ENCODE measurements at places on chromosomes 6 and 20.

GRCh38 chr6:118875672-118876071 is 18.3 kb upstream of the ASF1A start:
- no peak for DNase-seq

DNA sequence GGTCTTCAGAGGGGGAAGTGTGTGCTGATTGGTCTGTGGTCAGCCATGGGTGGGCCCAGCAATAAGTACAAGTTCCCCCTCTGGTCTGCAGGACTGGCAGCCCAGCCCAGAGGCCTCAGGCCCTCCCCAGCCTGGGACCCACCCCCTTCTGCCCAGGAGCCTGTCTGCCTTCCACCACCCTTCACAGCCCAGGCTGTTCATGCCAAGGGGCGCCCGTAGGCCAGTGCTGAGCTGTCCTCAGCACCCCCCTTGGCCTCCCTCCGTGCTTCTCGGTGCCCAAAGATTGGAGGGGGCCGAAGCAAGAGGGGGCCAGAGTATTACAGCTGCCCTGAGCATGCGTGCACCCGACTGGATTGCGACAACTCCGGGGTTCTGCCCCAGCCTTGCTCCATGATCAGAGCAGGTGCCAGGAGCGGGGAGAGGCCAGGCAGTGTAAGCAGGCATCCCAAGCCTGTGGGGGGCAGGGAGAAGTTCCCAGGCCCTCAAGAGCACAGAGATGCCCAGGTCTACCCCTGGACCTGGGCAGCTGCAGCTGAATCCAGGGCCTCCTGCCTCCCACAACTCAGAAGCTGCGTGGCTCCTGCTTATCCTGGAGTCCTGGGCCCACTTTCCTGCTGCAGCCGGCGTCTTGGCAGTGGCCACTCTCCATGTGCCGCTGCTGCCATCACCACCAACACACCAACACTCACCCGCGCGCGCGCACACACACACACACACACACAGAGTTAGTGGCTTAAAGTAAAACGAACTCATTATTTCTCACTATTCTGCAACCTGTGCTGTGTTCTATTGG is 33.3 kb downstream of the CST9L start:
- DNase-seq = no peak

GRCh38 chr6:160382946-160383345 is 34.8 kb downstream of the SLC22A3 start:
- DNase-seq = no peak

DNA sequence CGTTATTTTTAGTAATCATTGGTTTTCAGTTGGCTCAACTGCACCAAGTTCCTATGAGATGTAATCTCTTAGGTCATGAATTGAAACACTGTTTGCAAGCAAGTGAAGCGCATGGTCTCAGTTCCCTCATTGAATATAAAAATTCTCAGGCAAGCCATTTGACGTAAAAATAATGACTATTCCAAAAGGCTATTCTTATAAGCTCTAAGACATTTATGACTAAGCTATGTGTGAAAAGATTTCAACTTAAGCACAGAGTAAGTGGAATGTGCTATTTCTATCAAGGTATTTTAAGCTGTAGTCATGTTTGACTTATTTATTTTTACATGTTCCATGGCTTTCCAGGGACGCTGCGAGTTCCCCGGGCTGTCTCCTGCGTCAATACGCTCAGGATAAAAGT is 248.5 kb downstream of the THBS2 start:
- no peak for DNase-seq

DNA sequence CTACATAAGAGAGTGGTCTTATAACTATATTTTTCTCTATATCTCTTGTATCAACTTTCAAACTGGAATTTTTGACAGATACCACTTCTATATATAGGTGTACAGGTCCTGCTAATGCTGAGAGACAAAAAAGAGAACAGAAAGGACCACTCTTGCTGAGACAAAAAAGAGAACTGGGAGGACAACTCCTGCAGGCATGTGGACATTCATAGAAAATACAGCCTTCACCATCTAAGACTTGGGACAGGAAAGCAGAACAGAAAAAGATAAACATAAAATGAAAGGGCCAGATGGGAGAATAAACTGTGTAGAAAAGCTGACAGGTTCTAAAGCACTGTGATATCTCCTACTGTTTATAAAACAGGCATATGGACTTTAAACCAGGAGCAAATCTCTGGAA is 541.0 kb upstream of the ADGRB3 start:
- DNase-seq = no peak

DNA sequence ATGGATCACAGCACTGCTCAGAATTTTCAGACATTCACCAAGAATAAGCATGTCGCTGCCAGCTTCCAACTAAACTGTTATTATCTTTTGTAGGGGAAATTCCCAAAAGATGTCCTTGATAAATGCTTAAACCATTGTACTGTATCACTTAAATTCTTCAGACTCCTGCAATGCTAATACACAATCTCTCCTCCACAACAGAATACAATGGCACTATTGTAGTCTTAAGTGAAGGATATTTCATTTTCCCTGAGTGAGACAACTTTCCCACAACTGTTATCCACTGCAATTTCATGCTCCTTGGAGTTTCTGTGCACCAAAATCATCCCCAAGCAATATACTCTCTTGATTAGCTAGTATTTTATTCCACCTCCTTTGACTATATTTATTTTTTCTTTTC is 189.7 kb downstream of the COL9A1 start:
- DNase-seq = no peak

DNA sequence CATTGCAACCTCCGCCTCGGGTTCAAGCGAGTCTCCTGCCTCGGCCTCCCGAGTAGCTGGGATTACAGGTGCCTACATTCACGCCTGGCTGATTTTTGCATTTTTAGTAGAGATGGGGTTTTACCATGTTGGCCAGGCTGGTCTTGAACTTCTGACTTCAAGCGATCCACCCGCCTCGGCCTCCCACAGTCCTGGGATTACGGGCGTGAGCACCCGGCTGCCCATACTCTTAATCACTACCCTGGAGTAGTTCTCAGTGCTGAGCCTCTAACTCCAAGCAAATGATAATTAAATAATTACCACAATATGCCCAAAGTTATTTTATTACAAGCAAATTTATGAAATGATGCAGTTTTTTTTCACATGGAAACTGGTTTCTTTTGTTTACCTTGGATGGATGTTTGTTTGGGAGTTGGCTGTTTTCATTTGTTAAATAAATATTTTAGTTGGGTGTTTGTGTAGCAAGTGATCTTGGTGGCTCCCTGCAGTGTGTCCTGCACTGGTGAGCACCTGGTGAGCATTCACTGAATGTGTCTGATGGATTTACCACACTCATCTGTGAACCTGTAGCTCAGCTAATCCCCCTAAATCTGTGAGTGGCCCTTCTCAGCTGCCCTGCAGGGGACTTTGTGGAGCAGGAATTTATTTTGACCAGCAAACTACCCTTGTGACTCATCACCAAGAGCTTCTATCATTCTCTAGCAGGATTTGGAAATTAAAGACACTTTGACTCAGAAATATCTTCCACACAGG is 36.9 kb downstream of the UTRN start:
- no peak for DNase-seq

GRCh38 chr20:32965115-32965514 is 39.1 kb downstream of the SUN5 start:
- no peak for DNase-seq

GRCh38 chr6:116531675-116532570 is 13.6 kb downstream of the TRAPPC3L start:
- peak; percentile 72 for DNase-seq

GRCh38 chr6:160077526-160077925 is 44.1 kb upstream of the SLC22A1 start:
- DNase-seq = no peak

Measured in CD4-positive, alpha-beta T cell treated with Interleukin-12 subunit alpha and Interleukin-12 subunit beta, for 1 hour (primary cell).